ENCODE measurements at places on chromosomes 5 and 9.
A peak's percentile ranks its signal among the peaks of the same experiment; 100 is the strongest.

DNA sequence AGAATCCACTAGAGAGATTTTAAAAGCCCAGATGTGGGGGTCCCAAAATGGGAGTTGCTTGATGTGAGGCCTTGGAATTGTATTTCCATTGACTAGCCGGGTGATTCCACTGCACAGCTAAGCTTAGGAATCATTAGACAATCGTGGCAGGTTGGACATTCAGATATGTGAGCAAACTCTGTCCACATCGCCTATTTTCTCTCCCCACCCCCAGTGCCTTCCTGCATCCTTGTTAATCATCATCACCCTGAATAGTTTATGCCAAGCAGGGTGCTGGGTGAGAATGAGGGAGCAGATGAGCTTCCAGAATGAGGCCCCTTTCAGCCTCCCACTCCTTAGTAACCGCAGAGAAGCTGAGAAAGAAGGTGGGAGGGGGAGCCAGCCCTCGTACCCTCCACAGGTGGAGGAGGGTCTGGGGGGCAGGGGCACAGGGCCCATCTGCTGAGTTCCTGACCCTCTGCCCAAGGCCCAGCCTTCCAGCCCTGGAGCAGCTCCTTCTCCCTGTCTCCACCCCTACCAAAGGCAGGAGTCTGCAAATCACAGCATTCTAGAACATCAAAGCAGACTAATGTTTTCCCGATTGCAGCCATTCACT lies 7.7 kb upstream of the TCOF1 start:
- DNase-seq, result peak; percentile 18

GRCh38 chr5:66929995-66930394 lies 266.6 kb downstream of the CD180 start:
- DNase-seq, result no peak

DNA sequence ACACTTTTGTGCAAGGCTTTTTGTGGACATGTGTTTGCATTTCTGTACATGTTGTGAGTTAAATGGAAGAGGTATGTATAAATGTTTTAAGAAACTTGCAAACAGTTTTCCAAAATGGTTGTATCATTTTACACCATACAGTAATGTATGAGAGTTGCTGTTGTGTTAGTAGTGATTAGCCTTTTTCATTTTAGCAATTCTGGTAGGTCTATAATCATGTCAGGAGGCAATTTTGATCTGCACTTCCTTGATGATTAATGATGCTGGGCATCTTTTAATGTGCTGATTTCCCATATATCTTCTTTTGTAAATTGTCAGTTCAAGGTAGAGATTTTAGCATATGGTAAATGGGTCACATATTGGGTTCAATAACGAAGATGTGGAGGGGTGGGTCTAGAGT lies 87.3 kb downstream of the ANKRD18B start:
- DNase-seq, result no peak

GRCh38 chr5:79689541-79690466 lies at the start of gene CMYA5:
CMYA5 (plus strand) TSS chr5:79689836; CDS start chr5:79689908, 72 bp downstream.
- DNase-seq, result no peak

DNA sequence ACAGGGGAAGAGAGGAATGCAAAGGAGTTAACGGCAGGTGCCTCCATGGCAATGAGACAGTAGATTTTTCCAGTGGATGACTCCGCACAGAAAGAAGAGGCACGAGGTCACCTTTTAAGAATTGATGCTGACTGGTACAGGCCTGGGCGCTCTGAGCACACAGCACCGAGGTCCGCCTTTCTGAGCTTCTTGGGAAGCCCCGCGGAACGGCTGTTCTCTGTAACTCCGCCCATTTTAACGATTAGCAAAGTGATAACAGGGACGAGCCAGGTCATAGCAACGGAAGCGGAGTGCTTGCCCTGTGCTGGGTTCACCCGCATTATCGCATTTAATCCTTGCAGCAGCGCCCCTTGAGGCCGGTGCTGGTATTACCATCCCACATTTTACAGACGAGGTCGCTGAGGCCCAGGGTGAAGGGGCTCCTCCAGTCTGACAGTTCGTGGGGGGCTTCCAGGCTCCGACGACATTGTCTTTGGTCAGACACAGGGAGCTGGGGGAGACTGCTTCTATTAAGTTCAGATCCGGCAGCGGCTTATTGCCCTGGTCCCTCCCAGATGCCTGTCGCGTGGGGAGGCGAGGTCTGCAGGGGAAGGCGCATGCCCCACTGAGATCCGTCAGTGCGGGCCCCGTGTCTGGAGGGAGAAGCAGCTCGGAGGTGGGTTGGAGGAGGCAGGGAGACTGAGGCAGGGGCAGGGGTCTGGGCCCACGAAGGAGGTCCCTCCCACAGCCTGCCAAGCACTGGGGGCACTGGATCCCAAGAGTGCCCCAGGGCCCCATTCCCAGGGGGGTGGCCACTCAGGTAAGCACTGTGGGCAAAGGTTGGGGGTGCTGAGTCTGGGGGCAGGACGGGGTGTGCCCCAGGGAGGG lies 22.3 kb upstream of the HMCN2 start:
- peak; percentile 83 for DNase-seq
